Hematopoietic multipotent progenitor cell treated with erythropoietin and hydrocortisone succinate and interleukin-3 and kit ligand, for 15 days (in vitro differentiated cells): ENCODE measurements at places on chromosomes 3 and 15.

DNA sequence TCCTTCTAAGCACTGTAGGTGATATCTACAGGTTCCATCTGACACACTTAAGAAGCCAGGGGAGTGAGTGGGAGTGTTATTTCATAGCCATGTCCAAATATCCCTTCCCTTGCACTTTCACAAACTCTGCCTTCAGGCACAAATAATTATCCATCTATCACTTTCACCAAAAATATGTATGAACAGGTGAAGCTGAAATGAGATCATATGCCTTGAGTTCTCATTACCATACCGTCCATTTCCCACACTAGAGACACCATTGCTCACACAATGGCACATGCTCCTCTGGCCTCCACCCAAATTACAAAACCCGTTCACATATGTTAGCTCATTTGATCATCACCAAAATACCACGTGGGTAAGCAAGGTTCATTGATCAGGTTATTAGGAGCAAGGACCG lies 151.9 kb upstream of the BNIP2 start:
- DNase-seq, result no peak

GRCh38 chr3:50602595-50603191 lies 8.9 kb downstream of the CISH start:
- DNase-seq, result no peak

GRCh38 chr15:44327578-44327977 lies 39.1 kb downstream of the GOLM2 start:
- DNase-seq, result no peak

- no peak for DNase-seq
Observed at GRCh38 chr15:31801152-31801551, 229.2 kb upstream of the CHRNA7 start.

GRCh38 chr3:36792342-36792741 lies 28.0 kb upstream of the DCLK3 start:
- peak; percentile 29 for DNase-seq

GRCh38 chr15:72916897-72917296 lies 133.3 kb upstream of the ADPGK start:
- no peak for DNase-seq

GRCh38 chr3:138047596-138048158 lies 37.7 kb downstream of the CLDN18 start:
- DNase-seq, result no peak

GRCh38 chr15:76336254-76337058 lies at the start of gene ISL2:
ISL2 (plus strand) TSS chr15:76336773; CDS start chr15:76336884, 111 bp downstream.
- DNase-seq, result no peak

- DNase-seq, result no peak
Observed at GRCh38 chr3:123536153-123536895, 48.5 kb downstream of the HACD2 start.

DNA sequence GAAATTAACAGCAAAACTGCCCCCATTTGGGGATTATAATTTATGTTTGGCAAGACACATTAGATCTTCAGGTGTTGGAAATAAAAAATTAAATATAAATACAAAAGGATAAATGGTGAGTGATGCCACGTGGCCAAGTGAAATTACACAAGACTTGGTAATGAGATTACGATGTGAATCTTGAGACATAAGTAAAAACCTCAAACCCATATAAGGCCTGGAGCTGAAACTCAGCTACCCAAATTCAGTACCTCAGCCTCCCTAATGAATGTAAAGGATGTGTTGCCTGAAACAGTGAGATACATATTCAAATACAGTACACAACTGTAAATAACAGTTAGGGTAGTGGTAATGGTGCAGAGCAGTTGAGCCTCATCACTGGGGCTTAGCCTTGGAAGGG lies 1146.6 kb downstream of the OTOL1 start:
- no peak for DNase-seq

GRCh38 chr15:52113708-52114107 lies 1.1 kb upstream of the BCL2L10 start:
- DNase-seq, result no peak

- peak; percentile 99 for DNase-seq
Observed at GRCh38 chr3:14178247-14179113, at the start of the genes LSM3 and XPC. LSM3 (plus strand) TSS chr3:14178817; CDS start chr3:14178861, 44 bp downstream. XPC (minus strand) TSS chr3:14178601; CDS start chr3:14178568, 33 bp downstream.

- peak; percentile 48 for DNase-seq
Observed at GRCh38 chr3:39000008-39000450, 51.7 kb downstream of the SCN11A start.

- DNase-seq, result no peak
Observed at GRCh38 chr3:149468504-149469212, 5.8 kb upstream of the TM4SF4 start.

DNA sequence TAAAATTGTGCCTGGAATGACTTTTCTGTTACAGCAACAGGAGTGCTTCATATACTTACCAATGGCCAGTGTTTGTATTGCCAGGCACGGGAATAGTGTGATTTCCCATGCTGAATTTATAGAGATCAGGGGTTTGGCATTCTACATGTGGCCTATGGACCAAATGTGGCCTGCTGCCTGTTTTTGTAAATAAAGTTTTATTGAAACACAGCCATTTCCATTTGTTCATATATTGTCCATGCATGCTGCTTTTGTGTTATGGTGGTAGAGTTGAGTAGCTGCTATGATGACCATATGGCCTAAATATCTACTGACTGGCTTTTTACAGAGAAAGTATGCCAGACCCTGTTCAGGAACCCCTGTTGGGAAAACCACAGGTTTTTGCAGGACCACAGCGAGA lies 55.6 kb downstream of the SLCO3A1 start:
- DNase-seq, result no peak

DNA sequence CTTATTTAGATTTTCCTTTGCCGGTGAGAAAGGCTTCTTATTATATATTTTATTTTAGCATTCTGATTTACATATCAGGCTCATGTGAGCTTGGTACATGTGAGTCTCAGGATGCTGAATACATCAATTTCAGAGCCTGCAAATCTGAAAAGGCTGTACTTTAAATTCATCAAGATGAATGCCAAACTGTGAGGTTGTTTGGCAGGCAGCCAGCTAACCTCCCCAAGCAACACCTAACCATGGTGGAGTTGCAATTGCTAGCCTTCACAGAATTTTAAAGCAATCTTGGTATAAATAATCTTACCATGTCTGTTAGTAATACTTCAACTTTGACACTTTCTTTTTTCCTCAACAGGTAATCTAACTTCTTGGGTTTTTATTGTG lies 252.5 kb downstream of the CDIN1 start:
- no peak for DNase-seq

DNA sequence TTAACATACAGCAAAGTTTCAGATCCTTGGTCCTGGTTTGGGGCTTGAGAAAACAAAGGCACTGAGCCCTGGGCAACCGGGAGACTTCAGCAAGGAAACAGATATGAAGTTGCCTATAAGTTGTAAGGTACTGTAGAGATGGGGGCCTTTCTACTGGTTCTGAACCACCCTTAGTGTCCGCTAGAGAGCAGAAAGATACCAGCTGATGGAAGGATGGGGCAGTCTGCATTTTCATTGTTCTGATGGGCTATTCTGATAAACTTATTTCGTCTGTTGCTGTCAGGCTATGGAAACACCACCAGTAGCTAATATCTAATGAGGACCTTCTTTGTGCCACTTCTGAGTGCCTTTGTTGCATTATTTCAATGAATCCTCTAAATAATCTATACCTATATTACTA lies 38.7 kb downstream of the FGD5 start:
- no peak for DNase-seq

DNA sequence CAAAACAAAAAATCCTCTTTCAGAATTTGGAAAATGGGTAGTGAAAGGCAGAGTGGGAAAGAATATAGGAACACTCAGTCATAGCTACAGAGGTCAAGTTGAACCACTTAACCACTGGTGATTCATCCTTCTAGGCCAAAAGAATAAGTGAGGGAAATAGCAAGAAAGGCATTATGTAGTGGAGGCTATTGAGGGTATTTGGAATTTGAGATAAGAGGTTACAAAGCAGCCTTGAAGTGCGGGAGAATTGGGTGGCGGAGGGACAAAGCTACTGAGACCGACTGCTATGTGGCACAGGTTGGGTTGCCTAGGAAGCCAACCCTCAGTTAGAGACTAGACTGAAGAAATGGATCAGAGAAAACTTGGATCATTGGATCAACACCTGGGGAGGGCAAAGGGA lies 109.5 kb downstream of the SYNPR start:
- no peak for DNase-seq
